ENCODE measurements at places on chromosomes 6 and 20. TPM values are rescaled to one million over a fixed set of nuclear protein-coding genes. Genes with fewer than 3 reads are reported as not detected.

- no peak for DNase-seq
Measured at GRCh38 chr6:45590696-45591184, 213.0 kb upstream of the SUPT3H start.

Gene BMP2
- 3.9 TPM for total RNA-seq

GRCh38 chr6:163543321-163543720 lies 128.8 kb downstream of the QKI start:
- no peak for DNase-seq

Gene GRIK2
- 48.5 TPM for total RNA-seq

Gene IMPG1
- 2.1 TPM for total RNA-seq

GRCh38 chr20:54190217-54190616 lies 16.4 kb upstream of the CYP24A1 start:
- no peak for DNase-seq

Gene C6orf163
- total RNA-seq: 8.4 TPM

DNA sequence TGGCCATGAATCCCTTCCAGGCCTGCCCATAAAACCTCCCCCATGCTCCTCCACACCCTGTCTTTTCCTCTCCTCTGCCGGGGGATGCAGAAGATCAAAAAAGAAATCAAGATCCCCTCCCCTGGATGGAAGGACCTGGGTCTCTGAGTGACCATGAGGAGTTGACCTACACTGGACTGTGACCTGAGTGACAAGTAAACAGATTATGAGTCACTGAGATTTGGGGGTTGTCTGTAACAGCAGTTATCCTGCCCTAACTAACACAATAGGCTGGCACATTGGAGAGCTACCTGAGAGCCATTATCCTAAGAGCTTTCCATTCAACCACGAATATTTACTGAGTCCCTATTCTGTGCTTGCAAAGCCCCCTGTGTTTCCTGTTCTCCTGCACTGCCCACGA lies 28.4 kb upstream of the SIRPA start:
- DNase-seq: no peak

DNA sequence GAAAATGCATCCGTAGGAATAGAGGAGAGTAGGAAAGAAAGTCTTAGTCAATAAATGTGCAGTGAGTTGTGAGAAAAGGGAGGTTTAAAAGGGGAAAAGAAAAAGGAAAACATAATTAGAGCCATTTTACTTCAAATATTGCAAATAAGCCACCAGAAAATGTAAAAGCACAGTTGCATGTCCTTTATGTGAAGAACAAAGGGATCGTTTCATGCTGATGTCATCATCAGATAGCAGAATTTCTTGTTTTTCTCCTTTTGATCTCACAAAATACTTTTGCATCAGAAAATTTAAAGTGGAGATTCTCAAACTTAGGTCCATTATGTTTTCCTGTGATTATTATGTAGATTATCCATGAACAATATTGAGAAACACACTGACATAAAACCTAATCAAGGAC lies 166.7 kb downstream of the HAO1 start:
- DNase-seq: no peak

- peak; percentile 48 for DNase-seq
Measured at GRCh38 chr6:27145731-27146455, 101.6 kb upstream of the PRSS16 start.

DNA sequence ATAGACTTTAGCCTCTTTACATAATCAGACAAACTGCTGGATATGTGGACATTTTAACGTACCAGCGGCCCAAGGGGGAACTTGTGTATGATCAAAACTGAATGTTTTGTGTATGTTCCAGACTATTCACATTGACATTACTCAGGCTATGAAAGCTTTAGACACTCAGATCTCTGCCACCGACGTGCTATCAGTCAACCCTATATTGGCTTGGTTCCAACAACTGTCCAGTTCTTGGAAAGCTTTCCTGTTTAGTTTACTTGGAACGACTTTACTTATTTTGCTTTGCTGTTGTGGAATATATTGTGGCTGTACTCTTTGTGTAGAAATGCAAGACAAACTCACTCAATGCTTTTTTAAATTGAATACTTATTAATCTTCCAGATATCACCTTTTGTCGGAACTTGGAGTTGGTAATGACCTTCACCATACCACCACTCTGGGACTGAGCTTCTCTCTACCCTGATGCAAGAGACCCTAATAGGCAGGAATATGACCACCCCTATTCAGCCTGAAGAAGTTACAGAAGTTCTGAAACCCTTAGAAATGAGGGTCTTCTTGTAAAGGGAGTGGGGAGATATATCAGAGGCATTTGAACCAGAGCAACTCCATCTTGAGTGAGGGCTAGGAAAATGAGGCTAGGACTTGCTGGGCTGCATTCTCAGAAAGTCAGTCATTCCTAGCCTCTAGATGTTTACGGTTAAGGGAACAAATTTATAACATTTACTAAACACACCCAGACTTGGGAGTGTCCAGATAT lies 49.0 kb upstream of the PAX1 start:
- DNase-seq: no peak

Gene RAET1L
- not detected for total RNA-seq

DNA sequence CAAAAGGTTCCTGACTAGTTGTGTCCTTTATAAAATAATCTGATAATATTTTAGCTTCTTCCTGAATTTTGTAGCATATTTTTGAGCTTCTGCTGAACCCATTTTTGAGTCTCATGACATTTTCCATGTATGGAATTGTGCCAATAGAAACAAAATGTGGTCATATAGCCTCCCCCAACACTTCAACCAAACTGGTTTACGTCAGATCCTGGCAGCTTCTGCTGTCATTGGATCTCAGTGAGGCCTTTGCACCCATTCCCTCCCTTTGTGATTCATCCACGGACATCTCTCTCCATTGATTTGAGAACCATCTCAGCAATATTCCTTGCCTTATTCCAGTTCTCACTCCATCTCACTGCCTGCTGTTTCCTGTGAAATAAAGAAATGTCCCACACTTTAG lies 166.0 kb upstream of the PROKR2 start:
- no peak for DNase-seq

Gene CRIP3
- total RNA-seq: 12.9 TPM

GRCh38 chr20:1830240-1830639 lies 65.0 kb upstream of the SIRPA start:
- DNase-seq: peak; percentile 81

GRCh38 chr6:75770844-75771243 lies 21.8 kb downstream of the MYO6 start:
- no peak for DNase-seq

All from dorsolateral prefrontal cortex (tissue), 122 donors.